ENCODE measurements at places on chromosomes 4 and X. TPM values are rescaled to one million over a fixed set of nuclear protein-coding genes. Genes with fewer than 3 reads are reported as not detected.

DNA sequence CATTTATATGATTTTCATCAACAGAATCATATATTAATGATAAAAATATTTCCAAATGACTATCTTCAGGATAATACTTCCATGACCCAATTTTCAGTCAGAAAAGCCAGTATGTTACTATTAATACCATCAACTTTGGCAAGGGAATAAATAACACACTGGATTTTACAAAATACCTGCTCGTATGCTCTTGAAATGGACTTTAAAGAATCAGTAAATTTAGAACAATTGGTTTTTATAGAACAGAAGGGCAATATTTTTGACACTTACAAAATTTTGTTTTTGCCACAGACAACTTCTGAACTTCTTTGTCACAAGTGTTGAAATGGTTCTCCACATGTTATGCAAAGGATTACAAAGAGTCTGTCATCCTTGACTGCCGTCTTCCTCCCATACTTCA, 700.4 kb downstream of the FSTL5 start:
- no peak for DNase-seq

The PDZD4 gene
- total RNA-seq: 5.0 TPM

The ANXA5 gene
- 78.1 TPM for total RNA-seq

- DNase-seq: no peak
These were observed 52.0 kb downstream of the HMX1 start for GRCh38 chr4:8819473-8820177.

- peak; percentile 40 for DNase-seq
These were observed 25.9 kb downstream of the PKD2 start for GRCh38 chr4:88033309-88033708.

The DGAT2L6 gene
- 22.1 TPM for total RNA-seq

The SLC26A1 gene
- total RNA-seq: 0.19 TPM

GRCh38 chrX:109040057-109040456, 303.7 kb upstream of the IRS4 start:
- DNase-seq: no peak

DNA sequence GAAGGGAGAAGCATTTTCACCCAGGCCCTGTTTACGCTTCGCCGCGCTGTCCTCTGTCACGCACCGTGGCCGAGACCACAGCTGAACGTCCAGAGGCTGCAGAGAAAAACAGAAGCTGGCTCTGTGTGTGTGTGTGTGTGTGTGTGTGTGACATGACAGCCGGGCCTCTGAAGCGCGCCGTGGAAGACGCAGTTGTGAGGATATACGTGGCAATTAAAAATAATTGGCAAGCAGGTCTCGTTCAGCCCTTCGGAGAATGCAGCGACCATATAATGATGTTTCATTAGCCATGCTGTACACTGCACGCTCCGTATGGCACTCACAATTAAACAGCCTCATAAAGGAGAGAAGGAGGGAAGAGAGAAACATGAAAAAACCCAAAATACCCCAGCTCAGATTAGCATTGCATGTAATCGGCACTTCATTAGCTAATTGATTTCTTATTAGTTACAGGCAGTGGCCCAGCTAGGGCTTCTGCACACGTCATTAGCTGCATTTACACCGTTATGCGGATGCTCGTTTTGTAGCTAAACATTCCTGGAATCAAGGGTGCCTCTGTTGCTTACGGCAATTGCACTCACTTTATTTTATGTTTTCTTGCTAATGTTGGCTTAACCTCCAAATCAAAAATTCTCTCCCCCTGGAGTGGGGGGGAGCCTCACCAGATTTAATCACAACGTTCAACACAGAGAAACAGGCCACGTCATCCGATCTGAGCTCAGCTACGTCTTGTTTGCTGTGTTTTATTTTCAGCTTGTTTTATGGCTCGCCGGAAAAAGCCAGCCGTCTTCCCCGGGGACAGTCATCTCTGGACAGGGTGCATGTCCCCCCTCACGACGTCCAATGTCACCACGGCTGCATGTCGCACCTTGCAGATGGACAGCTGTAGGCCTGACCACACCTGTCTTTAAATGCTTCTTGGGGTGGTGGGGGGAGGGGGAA, 74.6 kb upstream of the SHOX start:
- no peak for DNase-seq

- DNase-seq: no peak
These were observed 36.9 kb downstream of the AMMECR1 start for GRCh38 chrX:110280954-110281353.
